ENCODE measurements at places on chromosomes 1 and 21. TPM values are rescaled to one million over a fixed set of nuclear protein-coding genes. Genes with fewer than 3 reads are reported as not detected.

The RGS7 gene
- total RNA-seq: not detected

The OR2L13 gene
- total RNA-seq: 0.21 TPM

The OPRD1 gene
- not detected for total RNA-seq

The NPR1 gene
- total RNA-seq: not detected

The OLFM3 gene
- total RNA-seq: not detected

The EDARADD gene
- total RNA-seq: 0.73 TPM

The STUM gene
- total RNA-seq: not detected

- DNase-seq: no peak
These were observed 143.0 kb downstream of the DNM3 start for GRCh38 chr1:171984262-171984661.

DNA sequence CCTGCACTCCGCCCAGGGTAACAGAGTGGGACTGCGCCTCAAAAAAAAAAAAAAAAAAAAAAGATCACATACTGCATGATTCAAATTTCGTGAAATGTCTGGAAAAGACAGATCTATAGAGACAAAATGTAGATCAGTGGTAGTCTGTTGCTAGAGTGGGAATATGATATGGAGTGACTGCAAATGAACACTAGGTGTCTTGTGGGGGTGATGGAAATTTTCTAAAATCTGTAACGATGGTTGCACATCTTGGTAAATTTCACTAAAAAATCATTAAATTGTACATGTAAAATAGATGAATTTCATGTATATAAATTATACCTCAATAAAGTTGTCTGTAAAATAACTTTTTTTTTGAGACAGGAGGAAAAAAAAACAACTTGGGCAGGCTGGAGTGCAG is 5.5 kb downstream of the AIDA start:
- DNase-seq: no peak

DNA sequence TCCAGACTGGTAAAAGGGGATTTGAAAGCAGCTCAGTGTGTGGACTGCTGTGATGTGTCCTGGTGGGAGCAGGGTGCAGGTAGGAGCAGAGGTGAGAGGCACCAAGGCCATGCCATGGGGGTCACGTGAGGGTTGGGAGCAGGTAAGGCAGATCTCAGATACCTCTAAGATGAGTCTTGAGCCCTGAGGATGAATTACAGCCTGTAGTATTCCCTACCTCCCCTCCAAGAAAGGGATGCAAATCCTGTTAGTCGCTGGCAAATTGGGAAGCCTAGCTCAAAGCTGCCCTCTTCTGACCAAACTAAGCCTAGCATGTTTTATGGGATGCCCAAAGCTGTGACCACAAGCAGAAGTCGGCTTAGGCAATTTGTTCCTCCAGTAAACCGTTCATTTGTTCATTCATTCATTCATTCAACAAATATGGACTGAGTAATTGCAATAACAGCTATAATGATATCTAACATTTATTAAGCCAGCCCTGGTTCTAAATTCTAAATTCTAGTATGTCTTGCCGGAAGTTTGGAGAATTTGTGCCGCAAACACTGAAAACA is 3.9 kb upstream of the NUAK2 start:
- peak; percentile 35 for DNase-seq

- no peak for DNase-seq
These were observed 176.5 kb downstream of the PBX1 start for GRCh38 chr1:164735315-164736052.

- no peak for DNase-seq
These were observed 2.5 kb downstream of the AGL start for GRCh38 chr1:99852648-99853047.

GRCh38 chr1:229005097-229005496 is 265.8 kb upstream of the RAB4A start:
- DNase-seq: no peak

DNA sequence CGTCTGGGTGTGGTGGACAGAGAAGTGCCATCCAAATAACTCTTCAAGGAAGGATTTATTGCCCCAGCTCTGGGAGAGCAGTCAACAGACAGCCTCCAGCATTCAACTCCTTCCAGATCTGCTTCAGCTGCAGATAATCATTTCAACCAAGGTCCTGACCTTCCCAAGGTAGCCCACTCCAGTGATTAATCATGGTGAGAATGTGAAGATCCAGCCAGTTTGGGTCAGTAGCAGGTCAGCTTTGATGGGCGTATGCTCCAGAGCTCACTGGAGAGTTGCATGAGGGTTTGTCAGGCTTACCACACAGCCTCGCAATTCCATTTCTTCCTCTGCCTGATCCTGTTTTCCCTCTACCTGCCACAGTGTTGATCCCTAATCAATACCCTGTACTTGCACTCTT is 214.5 kb upstream of the ZRANB2 start:
- DNase-seq: no peak

DNA sequence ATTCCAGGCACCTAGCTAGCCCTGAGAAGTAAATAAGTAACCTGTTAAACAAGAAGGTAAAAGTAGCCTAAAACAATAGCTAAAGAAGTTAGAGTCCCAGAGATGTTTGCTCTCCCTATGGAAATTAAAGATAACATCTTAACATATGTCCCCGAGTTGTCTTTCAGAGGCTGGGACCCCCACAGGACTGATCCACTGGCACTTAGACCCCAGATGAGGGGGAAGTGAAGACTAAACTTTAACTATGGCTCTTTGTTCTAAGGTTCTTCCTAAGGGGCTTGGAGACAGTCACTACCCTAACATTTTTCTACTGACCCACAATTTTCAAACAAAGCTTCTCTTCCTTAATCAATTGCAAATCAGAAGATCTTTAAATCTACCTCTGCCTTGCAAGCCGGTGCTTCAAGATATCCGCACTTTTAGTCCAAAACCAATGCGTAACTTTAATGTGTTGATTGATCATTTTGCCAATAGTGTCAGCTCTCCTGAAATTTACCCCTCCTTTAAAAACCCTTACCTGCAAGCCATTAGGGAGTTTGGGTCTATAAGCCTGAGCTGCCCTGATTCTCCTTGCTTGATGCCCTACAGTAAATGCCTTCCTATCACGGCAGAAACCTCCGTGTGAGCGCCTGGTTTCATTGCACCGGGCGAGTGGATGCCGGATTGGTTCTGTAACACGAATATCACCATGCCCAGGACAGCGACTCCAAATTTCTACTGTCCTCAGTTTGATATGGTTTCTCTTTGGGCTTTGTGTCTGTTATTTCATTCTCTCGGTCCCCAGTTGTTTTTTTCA is 404.4 kb downstream of the SIPA1L2 start:
- no peak for DNase-seq

DNA sequence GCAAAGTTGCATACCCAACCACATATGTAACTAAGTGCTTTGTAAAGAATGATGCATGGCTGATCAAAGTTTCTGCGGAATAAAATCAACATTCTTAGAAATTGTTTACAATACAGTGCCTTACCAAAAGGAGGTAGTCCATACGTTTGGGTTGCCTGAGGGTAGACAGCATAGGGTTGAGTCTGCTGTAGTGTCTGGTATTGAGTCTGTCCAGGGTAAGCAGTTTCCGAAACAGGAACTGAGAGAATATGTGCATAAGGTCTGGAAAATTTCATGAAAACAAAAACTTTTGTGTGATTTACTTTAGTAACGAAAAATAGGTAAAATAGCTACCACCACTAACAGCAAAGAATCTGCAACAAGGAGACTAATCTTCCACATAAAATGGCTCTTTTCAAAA is 53.0 kb downstream of the EYA3 start:
- DNase-seq: no peak

GRCh38 chr1:187051618-187052232 is 223.0 kb downstream of the PLA2G4A start:
- no peak for DNase-seq

DNA sequence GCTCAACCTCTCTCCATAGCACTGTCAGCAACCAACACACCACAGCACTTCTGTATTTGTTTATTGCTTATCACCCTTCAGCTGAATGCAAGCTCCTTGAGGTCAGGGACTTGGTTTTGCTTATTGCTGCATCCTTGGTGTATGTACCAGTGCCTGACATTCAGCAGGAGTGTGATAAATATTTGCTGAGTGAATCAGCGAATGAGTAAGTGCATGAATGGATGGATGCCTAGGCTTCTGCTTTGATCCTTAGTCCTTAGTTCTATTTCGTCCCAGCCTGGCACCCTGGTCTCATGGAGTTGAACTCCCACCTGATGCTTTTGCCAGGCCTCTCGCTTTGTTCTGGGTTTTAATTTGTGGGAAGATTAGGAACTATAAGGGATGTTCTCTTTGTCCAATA is 88.2 kb downstream of the ZSCAN20 start:
- no peak for DNase-seq

DNA sequence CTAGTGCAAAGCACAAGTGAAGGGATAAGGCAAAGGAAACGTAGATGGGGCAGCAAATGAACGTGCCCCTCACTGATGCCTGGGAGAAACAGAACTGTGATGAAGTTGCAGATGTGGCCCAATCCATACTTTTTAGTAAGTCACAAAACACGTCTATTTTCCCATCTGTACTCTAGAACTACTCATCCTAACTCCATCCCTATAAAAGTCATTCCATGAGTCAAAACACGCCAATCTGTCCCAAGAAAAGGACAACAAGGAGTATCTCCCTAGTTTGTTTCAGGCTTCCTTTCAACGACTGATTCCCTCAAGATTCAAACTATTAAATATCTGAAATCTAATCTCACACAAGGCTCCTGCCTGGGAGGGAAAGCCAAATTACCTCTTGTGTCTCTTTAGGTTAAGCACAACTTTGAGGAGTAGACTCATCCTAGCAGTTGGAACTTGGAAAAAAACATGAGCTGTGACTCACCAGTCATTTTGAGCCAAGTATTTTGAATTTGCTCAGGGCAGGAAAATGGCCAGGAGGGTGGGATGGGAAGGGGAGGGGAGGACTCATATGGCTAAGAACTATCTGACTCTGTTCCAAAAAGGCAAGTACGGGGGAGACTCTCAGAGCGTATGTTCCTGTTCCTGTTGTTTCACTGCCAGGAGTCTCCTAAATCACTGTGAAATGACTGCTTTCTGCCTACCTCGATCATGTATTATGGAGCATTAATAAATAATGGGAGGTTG is 214.5 kb upstream of the CAMK1G start:
- DNase-seq: no peak

- no peak for DNase-seq
These were observed 21.2 kb downstream of the CTNNBIP1 start for GRCh38 chr1:9888886-9889285.

- peak; percentile 78 for DNase-seq
These were observed 9.1 kb downstream of the ITGB2 start for GRCh38 chr21:44911384-44912157.

GRCh38 chr1:167856711-167857418 is 57.1 kb downstream of the ADCY10 start:
- no peak for DNase-seq

DNA sequence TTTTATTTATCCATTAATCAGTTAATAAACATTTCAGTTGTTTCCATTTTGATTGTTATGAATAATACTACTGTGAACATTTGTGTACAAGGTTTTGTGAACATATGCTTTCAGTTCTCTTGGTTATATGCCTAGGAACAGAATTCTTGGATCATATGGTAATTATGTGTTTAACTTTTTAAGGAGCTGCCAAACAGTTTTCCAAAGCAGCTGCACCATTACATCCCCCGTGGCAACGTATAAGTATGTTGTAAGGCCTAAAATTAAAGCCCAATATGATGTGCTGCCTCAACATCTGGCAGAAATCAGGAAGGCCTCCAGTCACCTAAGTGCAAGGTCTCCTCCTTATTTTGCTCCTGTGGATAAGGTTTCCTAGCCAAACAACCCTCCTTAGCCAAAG is 235.6 kb upstream of the CACYBP start:
- no peak for DNase-seq

GRCh38 chr1:107965110-107965991 is at the start of gene VAV3:
VAV3 (minus strand) TSS chr1:107965180; CDS start chr1:107964869, 311 bp downstream.
- DNase-seq: peak; percentile 49

Data from naive thymus-derived CD4-positive, alpha-beta T cell (primary cell).